ENCODE measurements at places on chromosomes 11 and 22. TPM values are rescaled to one million over a fixed set of nuclear protein-coding genes. Genes with fewer than 3 reads are reported as not detected.

- H3K27me3 ChIP-seq, result peaks cover 9% of the 10 kb centered on the region
- H3K27ac ChIP-seq, result no peak overlapping the region
- no peaks in the 10 kb centered on the region for H3K4me1 ChIP-seq
These were observed 16.0 kb upstream of the FJX1 start for GRCh38 chr11:35602160-35602793.

GRCh38 chr22:41009222-41009948 is 58.2 kb downstream of the RBX1 start:
- no peak for DNase-seq
- no peaks in the 10 kb centered on the region for H3K4me1 ChIP-seq
- H3K4me3 ChIP-seq, result no peak overlapping the region

DNA sequence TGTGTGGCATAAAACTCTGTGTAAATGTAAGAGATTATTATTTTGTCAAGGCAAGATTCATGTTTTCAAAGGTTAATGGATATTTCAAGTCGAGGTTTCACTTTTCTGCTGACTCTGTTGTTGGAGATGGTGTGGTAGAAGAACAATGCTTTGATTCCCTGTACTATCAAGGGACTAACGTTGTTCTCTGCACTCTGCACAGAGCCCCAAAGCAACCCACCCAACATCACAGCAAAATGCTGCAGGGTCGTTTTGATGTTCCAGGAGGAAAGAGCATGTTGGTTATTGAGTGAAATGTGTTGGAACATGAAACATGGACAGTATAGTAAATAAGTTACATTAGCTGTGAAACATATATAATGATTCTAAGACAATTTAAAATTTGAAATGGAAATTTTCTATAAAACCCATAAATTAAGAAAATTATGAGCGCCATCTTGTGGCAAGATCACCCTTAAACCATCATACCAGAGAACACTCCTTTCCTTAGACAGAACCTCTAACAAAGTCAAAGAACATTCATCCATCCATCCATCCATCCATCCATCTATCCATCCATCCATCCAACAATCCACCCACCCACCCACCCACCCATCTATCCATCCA is 164.4 kb upstream of the ZBED5 start:
- peaks cover 2% of the 10 kb centered on the region for H3K4me1 ChIP-seq
- peaks cover 8% of the 10 kb centered on the region for H3K27me3 ChIP-seq
- no peak overlapping the region for H3K27ac ChIP-seq
- no peaks in the 10 kb centered on the region for H3K36me3 ChIP-seq
- no peak overlapping the region for H3K4me3 ChIP-seq

GRCh38 chr22:48333323-48333763 is 1494.3 kb downstream of the BRD1 start:
- H3K27ac ChIP-seq, result no peak overlapping the region
- H3K36me3 ChIP-seq, result no peaks in the 10 kb centered on the region
- H3K27me3 ChIP-seq, result no peaks in the 10 kb centered on the region
- no peak overlapping the region for H3K4me3 ChIP-seq

DNA sequence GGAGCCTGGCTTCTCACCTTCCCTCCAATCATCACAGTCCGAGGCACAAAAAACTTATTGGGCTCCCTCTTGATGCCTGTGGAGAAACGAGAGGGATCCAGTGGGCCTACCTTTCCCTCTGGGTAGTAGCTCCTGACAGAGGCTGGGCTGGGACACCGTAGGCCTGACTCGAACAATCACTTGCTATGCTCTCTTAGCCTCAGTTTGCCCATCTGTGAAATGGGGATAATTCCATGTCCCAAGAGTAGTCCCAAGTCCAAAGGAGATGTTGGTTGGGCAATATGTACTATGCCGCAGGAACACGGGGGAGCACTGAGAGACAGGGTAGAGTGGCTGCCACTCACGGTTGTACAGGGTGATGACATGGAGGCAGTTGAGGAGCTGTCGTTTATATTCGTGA is 7.6 kb upstream of the RASGRP2 start:
- H3K27me3 ChIP-seq, result no peaks in the 10 kb centered on the region
- DNase-seq, result no peak
- peaks cover 11% of the 10 kb centered on the region for H3K36me3 ChIP-seq
- peaks cover 18% of the 10 kb centered on the region for H3K4me1 ChIP-seq

GRCh38 chr11:69730500-69730899 is 26.7 kb upstream of the FGF19 start:
- H3K4me1 ChIP-seq, result no peaks in the 10 kb centered on the region
- no peaks in the 10 kb centered on the region for H3K36me3 ChIP-seq
- no peak for DNase-seq
- H3K27me3 ChIP-seq, result peaks cover 29% of the 10 kb centered on the region

- H3K4me1 ChIP-seq, result no peaks in the 10 kb centered on the region
- no peak overlapping the region for H3K27ac ChIP-seq
- H3K27me3 ChIP-seq, result peaks cover 5% of the 10 kb centered on the region
- no peak overlapping the region for H3K4me3 ChIP-seq
These were observed 54.6 kb upstream of the PAX6 start for GRCh38 chr11:31865606-31866300.

DNA sequence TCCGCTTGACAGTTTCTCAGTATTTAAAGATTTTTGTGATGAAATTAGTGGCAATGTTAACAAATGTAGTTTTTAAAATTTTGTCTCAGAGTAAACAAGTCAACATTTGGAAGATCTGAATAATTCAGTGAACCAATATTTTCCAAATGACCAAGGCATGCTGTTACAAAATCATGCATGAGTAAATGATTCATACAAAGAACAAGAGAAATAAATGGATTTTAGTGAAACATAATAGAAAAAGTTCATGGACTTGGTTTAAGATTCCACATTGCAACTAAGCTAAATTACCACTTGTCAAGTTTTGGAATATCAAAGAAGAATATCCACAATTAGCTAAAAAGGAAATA is 125.7 kb upstream of the SNX19 start:
- no peak overlapping the region for H3K27ac ChIP-seq
- H3K36me3 ChIP-seq, result no peaks in the 10 kb centered on the region
- DNase-seq, result no peak
- no peak overlapping the region for H3K4me3 ChIP-seq
- H3K27me3 ChIP-seq, result no peaks in the 10 kb centered on the region

DNA sequence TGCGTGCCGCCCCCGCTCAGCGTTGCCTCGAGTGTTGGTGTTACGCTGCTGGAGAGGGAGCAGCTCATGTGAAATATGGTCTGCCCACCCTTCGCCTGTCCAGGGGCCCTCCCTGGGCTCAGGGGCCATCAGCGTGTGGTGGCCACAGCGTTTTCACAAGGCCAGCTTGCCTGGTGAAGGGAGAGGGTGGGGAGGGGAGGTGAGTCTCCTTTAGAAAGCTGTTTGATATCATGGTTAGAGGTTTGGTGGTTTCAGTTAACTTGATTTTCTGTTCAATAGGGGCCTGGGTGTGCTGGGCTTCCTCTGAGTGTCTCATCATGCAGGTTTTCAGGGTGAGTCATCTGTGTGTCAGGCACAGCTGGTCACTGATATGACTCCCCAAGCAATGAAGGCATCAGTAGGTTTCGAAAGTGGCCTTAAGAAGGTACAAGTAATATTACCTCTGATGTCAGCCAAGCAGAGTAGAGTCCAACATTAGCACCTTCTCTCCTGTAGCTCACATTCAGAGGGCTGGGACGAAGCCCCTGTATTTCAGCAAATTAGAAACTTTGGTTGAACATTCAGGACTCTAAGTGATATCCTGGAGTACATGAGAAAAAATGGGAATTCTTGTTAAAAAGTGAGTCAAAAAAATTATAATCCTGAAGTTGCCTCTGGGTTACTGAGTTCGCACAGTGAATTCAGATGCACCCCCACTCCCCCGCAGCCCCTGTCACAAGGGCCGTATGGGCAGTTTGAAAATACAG is 172.5 kb downstream of the TBC1D22A start:
- no peak overlapping the region for H3K4me3 ChIP-seq
- H3K27ac ChIP-seq, result no peak overlapping the region
- peaks cover 24% of the 10 kb centered on the region for H3K4me1 ChIP-seq
- no peak for DNase-seq
- H3K27me3 ChIP-seq, result no peaks in the 10 kb centered on the region
- peaks cover 18% of the 10 kb centered on the region for H3K36me3 ChIP-seq

GRCh38 chr11:67368621-67369020 is 4.8 kb downstream of the CLCF1 start:
- no peak overlapping the region for H3K27ac ChIP-seq
- H3K4me3 ChIP-seq, result peak overlapping the region; percentile 15
- H3K27me3 ChIP-seq, result peaks cover 42% of the 10 kb centered on the region
- no peaks in the 10 kb centered on the region for H3K36me3 ChIP-seq
- no peak for DNase-seq

- H3K4me1 ChIP-seq, result no peaks in the 10 kb centered on the region
- no peaks in the 10 kb centered on the region for H3K27me3 ChIP-seq
- no peaks in the 10 kb centered on the region for H3K36me3 ChIP-seq
- H3K4me3 ChIP-seq, result no peak overlapping the region
These were observed 455.4 kb downstream of the DLG2 start for GRCh38 chr11:85171648-85172257.

- no peak overlapping the region for H3K4me3 ChIP-seq
- no peaks in the 10 kb centered on the region for H3K4me1 ChIP-seq
- no peaks in the 10 kb centered on the region for H3K27me3 ChIP-seq
These were observed 541.9 kb downstream of the TBC1D22A start for GRCh38 chr22:47304191-47304831.

DNA sequence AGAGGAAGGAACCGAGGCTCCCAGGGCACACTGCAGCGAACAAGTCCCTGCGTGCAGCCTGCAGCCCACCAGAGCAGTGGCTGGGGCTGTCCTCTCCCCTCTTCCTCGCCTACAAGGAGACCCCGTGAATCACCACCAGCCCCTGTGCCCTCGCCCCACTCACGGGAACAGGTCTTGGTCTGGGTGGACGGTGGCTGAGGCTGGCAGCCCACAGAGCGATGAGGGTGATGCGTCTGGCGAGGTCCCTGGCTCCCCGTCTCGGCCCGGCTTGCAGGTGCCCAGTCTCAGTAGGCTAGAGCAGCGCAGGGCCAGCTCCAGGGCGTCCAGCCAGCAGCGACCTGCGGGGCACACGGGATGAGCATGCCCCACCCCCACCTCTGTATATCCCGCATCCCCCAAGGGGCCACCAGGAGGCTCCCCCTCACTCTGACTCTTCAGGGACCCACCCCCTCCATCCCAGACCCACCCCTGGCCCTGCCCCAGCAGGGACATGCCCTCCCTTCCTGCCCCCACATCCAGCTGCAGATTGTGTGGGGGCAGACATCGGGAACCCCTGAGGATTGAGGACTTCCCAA is 50.5 kb upstream of the CARS1 start:
- H3K27ac ChIP-seq, result no peak overlapping the region
- H3K4me1 ChIP-seq, result peaks cover 4% of the 10 kb centered on the region
- H3K4me3 ChIP-seq, result no peak overlapping the region

GRCh38 chr22:40289991-40290459 is 56.3 kb upstream of the ADSL start:
- no peaks in the 10 kb centered on the region for H3K27me3 ChIP-seq
- peak; percentile 69 for DNase-seq
- peak overlapping the region; percentile 67 for H3K4me3 ChIP-seq
- H3K27ac ChIP-seq, result peak overlapping the region; percentile 89
- H3K36me3 ChIP-seq, result peaks cover 33% of the 10 kb centered on the region
- peaks cover 21% of the 10 kb centered on the region for H3K4me1 ChIP-seq

DNA sequence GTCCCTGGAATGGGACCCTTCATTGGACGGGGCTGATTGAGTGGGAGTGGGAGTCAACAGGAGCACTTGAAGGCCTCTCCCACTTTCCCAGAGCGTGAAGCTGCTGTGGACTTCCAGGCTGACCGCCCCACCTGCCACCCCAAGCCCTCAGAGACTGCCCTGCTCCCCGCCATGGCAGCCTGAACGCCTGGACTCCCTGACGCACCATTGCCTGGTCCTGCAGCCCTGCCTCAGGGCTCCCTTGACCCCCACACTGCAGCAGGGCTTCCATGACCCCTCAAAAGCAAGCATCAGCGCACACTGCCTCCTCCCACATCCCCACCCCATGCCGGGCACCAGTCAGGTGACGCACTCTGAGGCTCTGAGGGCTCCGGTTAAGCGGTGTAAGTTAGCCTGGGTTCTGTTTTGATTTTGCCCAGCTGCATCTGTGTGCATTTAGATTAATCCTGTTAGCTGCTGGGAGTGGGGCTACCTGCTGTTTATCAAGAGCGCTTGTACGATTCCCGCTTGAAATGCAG is 39.4 kb downstream of the TRIM29 start:
- H3K36me3 ChIP-seq, result no peaks in the 10 kb centered on the region
- no peak for DNase-seq
- H3K4me1 ChIP-seq, result no peaks in the 10 kb centered on the region

GRCh38 chr11:6681949-6682348 is 1.2 kb downstream of the MRPL17 start:
- H3K4me3 ChIP-seq, result peak overlapping the region; percentile 92
- peaks cover 15% of the 10 kb centered on the region for H3K4me1 ChIP-seq
- H3K36me3 ChIP-seq, result peaks cover 23% of the 10 kb centered on the region
- no peaks in the 10 kb centered on the region for H3K27me3 ChIP-seq

DNA sequence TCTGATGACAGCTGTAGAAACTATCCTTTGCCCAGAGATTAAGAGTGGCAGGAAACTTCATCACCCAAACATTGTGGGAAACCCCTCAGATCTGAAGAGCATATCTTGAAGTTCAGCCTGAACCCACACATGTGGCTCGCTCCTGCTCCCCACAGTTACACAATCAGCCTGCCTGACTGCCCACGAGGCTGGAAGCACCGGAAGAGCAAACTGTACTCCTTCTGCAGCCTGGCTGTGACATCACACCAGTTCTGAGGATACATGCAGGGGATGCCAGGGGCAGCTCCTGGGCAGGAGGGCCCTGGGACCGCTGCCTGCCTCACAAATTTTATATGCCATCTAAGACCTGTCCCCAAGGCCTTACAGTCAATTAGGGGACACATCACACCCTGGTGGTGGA is 444.4 kb downstream of the BUD13 start:
- no peak overlapping the region for H3K4me3 ChIP-seq
- no peaks in the 10 kb centered on the region for H3K36me3 ChIP-seq
- H3K27me3 ChIP-seq, result no peaks in the 10 kb centered on the region
- no peak overlapping the region for H3K27ac ChIP-seq

GRCh38 chr11:33195462-33196173 is 34.3 kb upstream of the CSTF3 start:
- no peak overlapping the region for H3K4me3 ChIP-seq
- DNase-seq, result no peak
- no peaks in the 10 kb centered on the region for H3K4me1 ChIP-seq
- peaks cover 2% of the 10 kb centered on the region for H3K36me3 ChIP-seq
- H3K27me3 ChIP-seq, result no peaks in the 10 kb centered on the region

DNA sequence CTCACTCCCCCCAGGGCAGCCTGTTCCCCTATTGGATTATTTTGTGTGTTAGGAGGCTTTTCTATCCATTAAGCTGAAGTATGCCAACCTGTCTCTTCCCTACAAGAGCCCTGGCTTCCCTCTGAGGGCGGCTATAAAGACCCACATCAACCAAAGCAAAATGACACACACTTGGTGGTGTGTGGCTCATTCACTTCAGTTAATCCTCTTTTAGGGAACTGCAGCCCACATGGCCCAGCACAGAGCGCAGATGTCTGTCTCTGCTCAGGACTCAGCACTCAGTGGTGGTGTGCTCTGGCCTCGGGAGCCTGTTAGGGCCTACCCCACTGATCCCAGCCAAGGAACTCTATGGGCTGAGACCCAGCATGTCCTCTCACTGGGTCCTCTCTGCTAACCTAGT is 32.2 kb upstream of the LRRC10B start:
- H3K27ac ChIP-seq, result no peak overlapping the region
- no peaks in the 10 kb centered on the region for H3K27me3 ChIP-seq
- H3K36me3 ChIP-seq, result no peaks in the 10 kb centered on the region
- H3K4me3 ChIP-seq, result no peak overlapping the region

- no peaks in the 10 kb centered on the region for H3K27me3 ChIP-seq
- no peaks in the 10 kb centered on the region for H3K36me3 ChIP-seq
- no peak for DNase-seq
- H3K4me1 ChIP-seq, result peaks cover 12% of the 10 kb centered on the region
- peak overlapping the region; percentile 1 for H3K27ac ChIP-seq
These were observed 12.7 kb upstream of the RGL4 start for GRCh38 chr22:23678133-23678532.

The NAALAD2 gene
- total RNA-seq, result not detected

The TLCD5 gene
- total RNA-seq, result 0.77 TPM
